ENCODE measurements at places on chromosomes 16 and 17.

- DNase-seq, result peak; percentile 40
Observed at GRCh38 chr17:74864866-74865395, 5.2 kb upstream of the GRIN2C start.

DNA sequence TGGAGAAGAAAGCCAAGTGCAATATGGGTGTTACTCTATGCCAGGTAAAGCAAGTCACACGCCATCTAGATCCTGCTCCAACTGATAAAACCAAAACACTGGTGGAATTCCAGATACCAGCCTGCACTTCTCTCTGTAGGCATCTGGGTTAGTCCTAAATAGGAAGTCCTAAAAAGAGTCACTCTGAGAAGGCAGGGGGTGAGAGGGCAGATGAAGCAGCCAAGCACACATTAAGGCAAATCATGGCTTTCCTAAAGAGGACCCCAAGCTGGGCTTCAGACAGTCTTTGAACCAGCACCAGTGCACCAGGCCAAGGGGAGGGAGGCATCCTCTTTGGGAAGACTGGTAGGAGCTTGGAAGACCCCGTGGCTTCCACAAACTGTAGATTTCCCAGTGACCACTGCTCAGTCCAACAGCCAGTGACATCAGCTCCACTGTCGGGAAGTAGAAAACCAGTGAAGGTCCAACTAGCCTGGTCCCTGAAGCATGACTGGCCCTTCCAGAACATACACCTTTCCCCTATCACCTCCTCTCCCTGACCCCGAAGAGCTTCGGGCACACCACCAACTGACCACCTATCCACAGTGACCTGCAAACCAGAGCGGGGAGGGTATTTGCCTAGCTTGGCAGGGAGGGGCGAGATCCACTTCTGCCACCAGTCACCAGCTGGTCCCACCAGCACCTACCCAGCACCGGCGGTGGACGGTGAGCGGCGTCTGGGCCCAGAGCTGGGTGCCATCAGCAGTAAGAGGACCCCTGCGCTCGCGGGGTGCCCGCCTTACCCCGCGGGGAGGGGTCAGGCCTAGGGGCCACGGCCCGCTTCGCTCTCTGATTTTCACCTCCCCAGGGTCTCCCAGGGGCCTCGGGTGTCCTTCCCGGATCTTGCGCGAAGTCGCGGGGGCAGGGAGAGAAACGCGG, 1.0 kb downstream of the LITAF start:
- DNase-seq, result peak; percentile 9

GRCh38 chr17:58083491-58084316, 485 bp downstream of the DYNLL2 start:
- DNase-seq, result peak; percentile 57

DNA sequence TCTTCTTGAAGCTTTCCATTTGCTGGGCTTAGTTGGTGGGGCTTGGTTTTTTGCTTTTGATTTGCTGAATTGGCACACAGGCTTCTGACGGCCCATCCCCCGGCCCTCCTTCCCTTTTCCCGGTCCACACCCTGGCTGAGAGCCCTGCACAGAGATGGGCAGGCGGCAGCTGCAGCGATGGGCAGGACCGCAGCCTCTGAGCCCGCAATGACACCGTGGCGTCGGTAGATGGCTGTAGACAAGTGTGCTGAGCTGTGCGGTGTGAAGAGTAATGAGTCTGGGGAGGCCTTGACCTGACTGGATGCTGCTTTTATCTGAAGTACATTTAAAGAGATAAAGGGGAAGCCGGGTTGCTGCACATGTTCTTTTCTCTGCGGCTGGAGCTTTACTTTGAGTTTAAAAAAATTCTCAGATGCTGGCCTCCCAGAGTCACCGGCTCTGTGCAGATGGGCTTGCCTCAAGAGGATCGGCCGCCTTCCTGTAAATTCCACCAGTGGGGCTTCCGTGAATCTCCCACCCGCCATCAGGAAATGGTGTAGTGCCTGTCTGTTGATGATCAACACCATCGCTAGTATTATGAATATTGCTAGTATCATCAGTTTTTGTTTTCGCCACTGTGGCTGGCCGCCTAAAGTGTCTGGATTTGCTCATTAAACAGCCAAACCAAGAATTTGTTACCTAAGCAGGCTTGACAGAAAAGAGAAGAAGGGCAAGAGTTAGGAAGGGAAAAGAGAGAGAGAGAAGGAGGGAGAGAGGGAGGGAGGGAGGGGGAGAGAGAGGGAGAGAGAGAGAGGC, 245.6 kb upstream of the RBFOX1 start:
- no peak for DNase-seq

DNA sequence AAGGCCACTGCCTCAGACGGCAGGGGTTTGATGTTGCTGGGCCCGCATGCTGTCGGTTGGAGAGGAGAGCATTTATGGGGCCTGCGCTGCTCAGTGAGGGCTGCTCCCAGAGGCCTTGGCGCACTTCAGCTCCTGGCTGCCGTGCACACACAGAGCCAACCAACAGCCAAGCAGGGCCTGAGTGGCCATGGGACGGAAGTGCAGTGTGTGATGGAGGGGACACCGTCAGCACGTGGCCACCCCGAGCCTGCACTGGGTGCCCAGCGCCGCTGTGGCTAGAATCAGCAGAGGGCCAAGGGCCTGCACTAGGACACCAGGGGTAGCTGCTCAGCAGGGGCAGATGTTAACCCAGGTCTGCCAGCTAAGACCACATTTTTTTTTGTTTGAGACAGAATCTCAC, 21.8 kb downstream of the KLHL36 start:
- no peak for DNase-seq

DNA sequence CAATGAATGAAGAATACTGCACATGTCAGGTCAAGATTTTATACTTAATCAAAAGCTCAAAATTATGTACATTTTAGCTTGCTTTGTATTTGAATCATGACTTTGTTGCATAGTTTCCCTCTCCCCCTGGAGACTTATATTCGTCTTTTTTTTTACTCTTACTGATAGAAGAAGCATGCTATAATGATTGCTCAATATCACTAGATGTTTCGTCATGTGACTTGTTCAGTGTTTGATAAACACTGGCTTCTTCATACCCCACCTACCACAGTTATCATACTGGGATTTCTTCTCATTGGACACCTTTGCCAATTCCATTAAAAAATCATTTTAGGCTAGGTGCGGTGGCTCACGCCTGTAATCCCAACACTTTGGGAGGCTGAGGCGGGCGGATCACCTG, 148.7 kb downstream of the FTO start:
- no peak for DNase-seq

- DNase-seq, result no peak
Observed at GRCh38 chr16:827513-827912, 27.0 kb upstream of the GNG13 start.

- DNase-seq, result no peak
Observed at GRCh38 chr16:85056211-85056748, 28.7 kb downstream of the KIAA0513 start.

- DNase-seq, result no peak
Observed at GRCh38 chr16:30031477-30031918, 427 bp upstream of the TLCD3B start.

DNA sequence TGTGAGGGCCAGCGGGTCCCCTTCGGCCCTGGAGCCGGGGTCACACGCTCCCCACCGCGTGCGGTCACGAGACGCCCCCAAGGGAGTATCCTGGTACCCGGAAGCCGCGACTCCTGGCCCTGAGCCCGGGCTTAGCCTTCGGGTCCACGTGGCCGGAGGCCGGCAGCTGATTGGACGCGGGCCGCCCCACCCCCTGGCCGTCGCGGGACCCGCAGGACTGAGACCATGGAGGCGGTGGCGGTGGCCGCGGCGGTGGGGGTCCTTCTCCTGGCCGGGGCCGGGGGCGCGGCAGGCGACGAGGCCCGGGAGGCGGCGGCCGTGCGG, at the start of gene NAGLU:
Gene NAGLU (plus strand): TSS at position 194 of the 324 bp plus-strand sequence. CDS start 32 bp downstream, at position 226.
- peak; percentile 67 for DNase-seq

GRCh38 chr17:80000981-80001775, 34.5 kb downstream of the TBC1D16 start:
- no peak for DNase-seq

GRCh38 chr17:68870161-68870826, 84.9 kb downstream of the ABCA8 start:
- DNase-seq, result no peak

DNA sequence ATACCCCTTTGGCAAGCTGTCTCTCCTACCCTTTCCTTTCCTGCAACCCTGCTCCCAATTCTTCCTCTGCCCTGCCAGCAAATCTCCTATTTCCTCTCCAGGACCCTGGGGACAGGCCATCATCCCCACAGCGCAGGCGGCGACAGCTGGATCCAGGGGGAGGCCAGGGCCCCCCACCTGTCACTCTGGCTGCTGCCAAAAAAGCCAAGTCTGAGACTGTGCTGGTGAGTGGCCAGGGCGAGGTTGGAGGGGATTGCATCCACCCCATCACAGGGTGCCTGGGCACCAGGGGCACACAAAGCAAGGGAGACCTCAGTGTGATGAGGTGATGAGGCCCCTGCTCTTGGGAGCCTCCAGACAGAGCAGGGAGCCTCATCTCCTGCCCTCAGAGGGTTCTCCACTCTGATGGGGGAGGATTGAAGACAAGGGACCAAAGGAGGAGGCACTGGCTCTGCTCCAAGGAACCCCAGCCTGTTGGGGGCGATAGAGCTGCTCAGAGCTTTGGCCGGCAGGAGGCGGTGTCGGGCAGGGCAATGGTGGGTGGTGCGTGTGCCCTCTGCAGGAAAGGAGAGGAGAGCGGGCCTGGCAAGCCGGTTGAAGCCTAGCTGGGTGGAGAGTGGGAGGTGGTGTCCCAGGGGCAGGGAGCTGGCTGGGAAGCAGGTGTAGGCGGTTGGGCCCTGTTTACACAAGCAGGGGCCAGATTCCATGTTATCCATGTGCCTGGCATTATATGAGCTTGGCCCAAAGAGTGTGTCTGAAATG, 15.6 kb upstream of the PDK2 start:
- no peak for DNase-seq

GRCh38 chr17:16463358-16464302, 28.4 kb downstream of the LRRC75A start:
- no peak for DNase-seq

- no peak for DNase-seq
Observed at GRCh38 chr16:63466-63865, 9.0 kb downstream of the RHBDF1 start.

- DNase-seq, result no peak
Observed at GRCh38 chr16:19115148-19116021, 1.6 kb downstream of the ITPRIPL2 start.

DNA sequence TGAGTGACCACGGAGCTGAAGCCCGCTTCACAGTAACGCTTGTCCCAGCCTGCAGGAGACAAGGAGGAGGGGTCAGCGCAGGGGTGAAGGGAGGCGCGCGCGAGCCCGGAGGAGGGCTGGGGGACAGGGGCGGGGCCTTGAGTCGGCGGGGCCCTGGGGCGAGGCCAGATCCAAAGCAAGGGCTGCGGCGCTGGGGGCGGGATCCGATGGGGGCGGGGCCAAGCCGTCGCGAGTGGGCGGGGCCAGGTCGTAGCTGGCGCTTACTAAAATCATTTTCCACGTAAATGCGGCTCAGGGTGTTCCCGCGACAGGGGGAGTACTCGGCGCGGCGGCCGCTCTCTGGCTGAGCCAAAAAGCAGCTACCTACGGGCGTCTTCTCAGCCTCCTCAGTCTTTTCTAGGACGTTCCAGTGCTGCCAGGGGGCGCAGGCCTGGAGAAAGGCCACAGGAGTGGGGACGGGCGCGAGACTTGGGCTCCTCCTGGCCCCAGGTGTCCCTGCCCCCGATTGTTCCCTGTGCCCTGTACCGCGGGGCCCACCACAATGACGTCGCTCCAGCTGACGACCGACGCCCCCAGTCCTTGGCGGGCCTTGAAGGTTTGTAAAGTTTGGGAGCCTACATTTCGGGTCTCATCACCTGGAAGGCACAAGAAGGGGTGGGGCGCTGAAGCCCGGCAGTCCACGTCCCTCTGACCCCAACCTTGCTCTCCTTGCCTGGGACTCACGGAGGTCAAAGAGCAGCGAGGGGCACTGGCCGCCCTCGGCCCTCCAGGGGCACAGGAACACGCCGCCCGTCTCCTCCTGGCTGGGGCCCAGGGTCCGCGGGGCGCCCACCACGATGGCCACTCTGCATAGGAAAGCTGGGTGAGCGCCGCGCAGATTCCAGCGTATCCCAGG, 3.9 kb downstream of the ITGA2B start:
- DNase-seq, result peak; percentile 62

GRCh38 chr17:80209765-80210164, 10.4 kb downstream of the SGSH start:
- no peak for DNase-seq

GRCh38 chr17:81405411-81405872, 10.2 kb downstream of the BAHCC1 start:
- DNase-seq, result no peak

- DNase-seq, result no peak
Observed at GRCh38 chr17:65042946-65043345, 13.6 kb downstream of the GNA13 start.

DNA sequence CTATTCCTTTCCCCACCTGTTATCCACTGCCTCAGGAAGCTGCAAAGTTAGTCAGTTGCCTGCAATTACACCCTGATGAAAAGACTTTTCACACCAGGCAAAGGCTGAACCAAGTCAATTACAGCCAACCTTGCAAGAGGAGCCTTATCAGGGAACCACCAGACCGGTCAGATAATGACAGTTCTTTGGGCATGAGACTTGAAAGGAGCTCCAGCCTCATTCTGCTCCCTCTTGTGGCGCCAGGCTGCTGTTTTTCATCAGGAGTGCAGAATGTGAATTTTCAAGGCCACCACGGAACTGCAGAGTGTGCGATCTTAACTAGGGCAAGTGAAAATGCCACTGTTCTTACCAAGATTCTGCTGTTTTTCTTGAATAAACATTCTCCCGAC, 22.5 kb downstream of the DNAI2 start:
- no peak for DNase-seq

DNA sequence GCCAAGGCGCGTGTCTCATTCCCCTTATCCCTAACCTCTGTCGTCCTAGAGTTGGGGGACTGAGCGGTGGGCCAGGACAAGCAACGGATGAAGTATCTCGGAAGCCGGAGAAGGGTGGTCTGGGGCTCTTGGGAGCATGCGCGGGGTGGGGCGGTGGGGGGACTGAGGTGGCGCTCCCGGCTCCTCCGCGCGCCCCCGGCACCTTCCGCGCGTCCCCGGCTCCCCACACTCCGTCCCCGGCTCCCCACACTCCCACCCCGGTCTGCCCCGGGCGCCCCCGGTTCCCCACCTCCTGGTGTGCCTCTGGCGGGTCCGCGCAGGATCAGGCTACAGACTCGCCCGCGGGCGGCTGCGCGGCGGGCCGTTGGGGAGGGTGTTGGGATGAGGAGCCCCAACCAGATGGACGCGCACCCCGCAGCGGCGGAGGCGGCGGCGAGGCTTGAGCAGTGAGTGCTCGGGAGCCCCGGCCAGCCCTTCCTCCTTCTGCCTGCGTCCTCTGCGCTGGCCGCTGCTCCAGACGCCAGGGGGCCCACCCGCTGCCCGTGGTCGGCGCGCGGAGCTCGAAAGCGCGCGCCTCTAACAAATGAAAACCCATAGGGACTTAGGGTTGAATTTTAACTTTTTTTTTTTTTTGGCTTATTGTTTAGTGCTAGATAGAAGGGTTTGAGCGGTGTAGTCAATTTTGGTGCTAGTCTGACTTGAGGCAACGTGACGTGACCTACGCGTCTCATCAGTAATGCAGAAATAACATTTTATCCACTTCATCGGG, 5.6 kb upstream of the CRYM start:
- no peak for DNase-seq
